ENCODE measurements at places on chromosomes 2 and 18. TPM values are rescaled to one million over a fixed set of nuclear protein-coding genes. Genes with fewer than 3 reads are reported as not detected.

The FEV gene
- not detected for total RNA-seq

The CIB4 gene
- not detected for total RNA-seq

The SERPINB13 gene
- not detected for total RNA-seq

The UGT1A4 gene
- not detected for total RNA-seq

The M1AP gene
- total RNA-seq, result 0.36 TPM

The EGR4 gene
- 0.09 TPM for total RNA-seq

The TOGARAM2 gene
- total RNA-seq, result 2.6 TPM

The GREB1 gene
- total RNA-seq, result 34.0 TPM

The RTKN gene
- 11.0 TPM for total RNA-seq

The QPCT gene
- 16.5 TPM for total RNA-seq

The SCN7A gene
- 4.9 TPM for total RNA-seq

The SKOR2 gene
- total RNA-seq, result 19.9 TPM

The UPP2 gene
- total RNA-seq, result 0.27 TPM

The GAL3ST2 gene
- 0.45 TPM for total RNA-seq

The PPP1R7 gene
- total RNA-seq, result 23.1 TPM

The PFN4 gene
- total RNA-seq, result 1.00 TPM

The OSBPL1A gene
- 30.2 TPM for total RNA-seq

The RNF125 gene
- 2.5 TPM for total RNA-seq

The CD207 gene
- not detected for total RNA-seq

The CGREF1 gene
- total RNA-seq, result 22.1 TPM

Measured in cerebellum (tissue), 4 donors.